ENCODE measurements at places on chromosomes 1 and 21. TPM values are rescaled to one million over a fixed set of nuclear protein-coding genes. Genes with fewer than 3 reads are reported as not detected.

Gene KLF17
- total RNA-seq: not detected

Gene SPRR4
- not detected for total RNA-seq

DNA sequence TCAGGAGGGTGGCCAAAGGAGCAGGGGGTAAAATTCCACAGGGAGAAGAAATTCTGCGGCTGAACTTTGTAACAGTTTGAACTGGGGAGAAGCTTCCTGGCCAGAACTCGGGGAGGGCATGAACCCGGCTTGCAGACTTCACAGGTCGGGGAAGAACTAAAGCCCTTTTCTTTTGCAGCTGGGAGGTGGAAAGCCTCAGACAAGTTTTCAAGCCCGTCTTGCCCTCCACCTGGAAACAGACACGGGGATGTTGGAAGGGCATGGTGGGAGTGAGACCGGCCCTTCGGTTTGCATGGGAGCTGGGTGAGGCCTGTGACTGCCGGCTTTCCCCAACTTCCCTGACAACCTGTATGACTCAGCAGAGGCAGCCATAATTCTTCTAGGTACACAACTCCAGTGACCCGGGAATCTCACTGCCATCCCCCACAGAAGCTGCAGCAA, 11.3 kb downstream of the THEM4 start:
- no peaks in the 10 kb centered on the region for H3K27me3 ChIP-seq
- no peak for DNase-seq
- H3K36me3 ChIP-seq: peaks cover 82% of the 10 kb centered on the region

DNA sequence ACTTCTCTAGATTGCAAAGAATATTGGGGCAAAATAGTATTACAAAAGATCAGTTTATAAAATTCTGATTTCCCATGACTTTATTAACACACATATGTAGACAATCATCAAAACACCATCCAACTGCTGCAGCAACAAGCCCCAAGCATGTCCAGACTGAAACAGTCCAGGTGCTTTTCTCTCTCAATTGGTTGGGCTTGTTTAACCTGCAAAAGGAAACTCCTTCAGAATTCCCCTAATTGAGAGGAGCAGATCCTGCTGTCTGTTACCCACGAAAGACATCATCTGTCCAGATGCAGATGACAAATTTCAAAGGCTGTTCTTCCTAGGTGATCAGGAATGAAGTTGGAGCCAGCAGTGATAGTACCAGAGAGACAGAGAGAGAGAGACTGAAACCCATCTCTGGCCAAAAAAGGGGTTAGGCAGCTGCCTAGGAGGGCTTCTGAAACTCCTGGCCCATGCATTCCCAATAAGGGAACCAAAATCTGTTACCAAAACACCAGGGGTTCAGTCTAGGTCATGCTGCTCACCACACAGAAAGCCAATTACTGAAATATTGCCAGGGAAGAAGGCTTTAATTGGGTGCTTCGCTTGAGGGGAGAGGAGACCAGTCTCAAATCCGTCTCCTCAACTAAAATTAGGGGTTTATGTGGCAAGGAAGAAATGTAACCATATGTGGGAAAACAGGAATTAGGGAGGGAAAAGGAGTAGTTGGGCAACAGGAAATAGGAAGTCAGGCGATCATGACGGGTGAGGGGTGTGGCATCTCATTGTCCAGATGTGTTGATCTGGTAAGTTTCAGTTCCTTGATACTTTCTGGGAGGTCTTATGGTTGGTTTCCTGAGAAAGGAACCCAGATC, 34.7 kb upstream of the RGL1 start:
- DNase-seq: no peak
- no peaks in the 10 kb centered on the region for H3K4me1 ChIP-seq
- H3K4me3 ChIP-seq: no peak overlapping the region

DNA sequence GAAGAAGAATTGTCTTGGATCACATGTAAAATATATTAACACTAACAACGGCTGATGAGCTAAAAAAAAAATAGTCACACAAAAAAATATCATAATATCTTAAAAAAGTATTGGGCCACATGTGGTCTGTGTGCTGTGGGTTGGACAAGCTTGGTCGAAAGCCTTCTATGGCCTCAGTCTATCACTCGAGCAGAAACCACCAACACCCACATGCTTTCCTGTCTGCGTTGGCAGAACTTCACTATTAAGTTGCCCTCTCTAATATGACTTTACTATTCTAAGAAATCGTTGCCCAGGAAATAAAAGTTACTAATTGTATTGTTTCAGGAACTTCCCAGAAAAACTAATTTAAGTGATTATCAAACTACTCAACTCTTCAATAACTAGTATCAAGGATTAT, 28.2 kb upstream of the ETS2 start:
- H3K27ac ChIP-seq: no peak overlapping the region
- peaks cover 20% of the 10 kb centered on the region for H3K36me3 ChIP-seq
- H3K27me3 ChIP-seq: no peaks in the 10 kb centered on the region
- no peak overlapping the region for H3K4me3 ChIP-seq

DNA sequence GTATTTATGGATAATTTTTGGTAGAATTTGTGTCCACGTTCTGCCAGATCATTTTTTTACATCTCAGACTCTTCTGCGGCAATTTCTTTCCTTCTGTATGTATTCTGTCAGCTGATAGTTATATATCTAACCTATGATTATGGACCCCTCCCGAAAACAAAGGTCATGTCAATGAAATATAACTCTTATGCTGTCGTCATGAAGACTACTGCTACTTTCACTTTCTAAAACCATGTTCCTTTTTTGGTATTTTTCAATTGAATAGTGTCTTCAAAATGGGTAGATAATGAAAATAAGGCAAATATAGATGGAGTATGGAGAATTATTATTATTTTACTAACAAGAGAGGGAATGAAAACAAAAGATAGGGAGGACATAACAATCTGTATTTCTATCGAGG, 3.2 kb downstream of the ANGPTL1 start:
- DNase-seq: no peak
- H3K36me3 ChIP-seq: no peaks in the 10 kb centered on the region
- no peak overlapping the region for H3K27ac ChIP-seq
- no peak overlapping the region for H3K4me3 ChIP-seq
- peaks cover 9% of the 10 kb centered on the region for H3K4me1 ChIP-seq
- no peaks in the 10 kb centered on the region for H3K27me3 ChIP-seq

Data from activated CD4-positive, alpha-beta T cell treated with anti-CD3 and anti-CD28 coated beads, Interleukin-2, amount 10 ng/mL, durations not matched to agents 7 days and 5 days (primary cell).